Bone marrow (tissue), 2 donors: ENCODE measurements at places on chromosomes 11 and 22.

DNA sequence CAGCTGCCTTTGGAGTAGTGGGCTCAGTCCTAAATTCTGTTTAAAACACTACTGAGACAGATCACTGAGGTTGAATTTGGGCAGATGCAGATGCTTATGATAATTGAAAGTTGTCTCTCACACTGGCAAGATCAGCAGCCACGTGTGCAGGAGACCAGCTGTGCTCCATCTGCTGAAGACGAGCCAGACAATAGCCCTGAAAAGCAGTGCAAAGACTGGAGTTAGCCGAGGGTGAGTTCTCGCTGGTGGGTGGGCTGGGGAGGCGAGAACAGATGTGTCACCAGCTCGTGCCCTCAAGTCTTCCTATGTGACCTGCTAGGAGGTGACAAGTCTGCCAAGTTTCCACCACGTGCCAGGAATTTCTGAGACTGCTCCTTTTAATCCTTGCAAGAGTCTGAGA is 661.3 kb upstream of the B3GAT1 start:
- no peak for DNase-seq

DNA sequence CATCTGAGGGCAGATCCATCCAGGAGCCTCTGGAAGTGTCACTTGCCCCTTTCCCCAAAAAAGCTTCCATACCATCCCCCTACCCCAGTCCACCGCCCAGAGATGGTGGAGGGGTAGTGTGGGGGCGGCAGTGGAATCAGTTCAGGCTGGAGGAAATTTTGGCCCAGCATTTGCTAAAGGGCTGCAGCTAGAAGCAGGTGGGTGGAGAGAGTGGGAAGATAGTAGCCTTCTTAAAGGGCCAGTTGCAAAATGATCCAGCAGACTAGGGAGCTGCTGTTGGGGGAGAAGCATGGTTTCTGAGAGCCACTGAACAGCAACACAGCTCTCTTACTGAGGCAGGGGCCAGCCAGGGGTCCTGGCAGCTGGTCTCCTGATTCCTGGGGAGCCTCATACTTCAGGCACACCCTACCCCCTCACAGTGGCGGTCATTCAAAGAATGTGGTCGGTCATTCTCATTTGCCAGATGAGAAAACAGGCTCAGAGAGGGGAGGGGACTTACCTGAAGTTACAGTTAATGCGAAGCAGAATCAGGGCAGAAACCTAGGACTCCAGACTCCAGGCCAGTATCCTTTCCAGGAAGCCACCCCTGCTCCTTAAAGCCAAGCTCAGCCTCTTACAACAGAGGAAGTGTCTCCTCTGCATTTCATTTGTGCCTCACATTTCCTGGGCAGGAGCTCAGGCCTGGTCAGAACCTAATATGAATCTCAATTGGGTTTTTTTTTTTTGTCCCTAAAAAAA is 5.4 kb downstream of the SEC14L2 start:
- DNase-seq: no peak

GRCh38 chr11:16611926-16612565 is 126.4 kb upstream of the C11orf58 start:
- no peak for DNase-seq

GRCh38 chr11:69839516-69839915 is 20.3 kb upstream of the FGF3 start:
- no peak for DNase-seq

GRCh38 chr11:67562963-67563704 is 20.5 kb upstream of the GSTP1 start:
- no peak for DNase-seq

GRCh38 chr11:131734871-131735270 is 364.5 kb downstream of the NTM start:
- DNase-seq: no peak

- no peak for DNase-seq
Observed at GRCh38 chr11:109745996-109746625, 324.1 kb downstream of the C11orf87 start.

- no peak for DNase-seq
Observed at GRCh38 chr11:62909107-62909894, 11.9 kb downstream of the CHRM1 start.
